ENCODE measurements at places on chromosomes 2 and 18. TPM values are rescaled to one million over a fixed set of nuclear protein-coding genes. Genes with fewer than 3 reads are reported as not detected.

PER2 gene
- total RNA-seq, result 4.6 TPM

CTAGE1 gene
- total RNA-seq, result 0.30 TPM

RAB6C gene
- total RNA-seq, result not detected

MCFD2 gene
- total RNA-seq, result 356 TPM

EMILIN1 gene
- 142 TPM for total RNA-seq

ZSWIM2 gene
- not detected for total RNA-seq

TUBA3D gene
- total RNA-seq, result not detected

TNFAIP6 gene
- 1.6 TPM for total RNA-seq

RAD51AP2 gene
- not detected for total RNA-seq

DNA sequence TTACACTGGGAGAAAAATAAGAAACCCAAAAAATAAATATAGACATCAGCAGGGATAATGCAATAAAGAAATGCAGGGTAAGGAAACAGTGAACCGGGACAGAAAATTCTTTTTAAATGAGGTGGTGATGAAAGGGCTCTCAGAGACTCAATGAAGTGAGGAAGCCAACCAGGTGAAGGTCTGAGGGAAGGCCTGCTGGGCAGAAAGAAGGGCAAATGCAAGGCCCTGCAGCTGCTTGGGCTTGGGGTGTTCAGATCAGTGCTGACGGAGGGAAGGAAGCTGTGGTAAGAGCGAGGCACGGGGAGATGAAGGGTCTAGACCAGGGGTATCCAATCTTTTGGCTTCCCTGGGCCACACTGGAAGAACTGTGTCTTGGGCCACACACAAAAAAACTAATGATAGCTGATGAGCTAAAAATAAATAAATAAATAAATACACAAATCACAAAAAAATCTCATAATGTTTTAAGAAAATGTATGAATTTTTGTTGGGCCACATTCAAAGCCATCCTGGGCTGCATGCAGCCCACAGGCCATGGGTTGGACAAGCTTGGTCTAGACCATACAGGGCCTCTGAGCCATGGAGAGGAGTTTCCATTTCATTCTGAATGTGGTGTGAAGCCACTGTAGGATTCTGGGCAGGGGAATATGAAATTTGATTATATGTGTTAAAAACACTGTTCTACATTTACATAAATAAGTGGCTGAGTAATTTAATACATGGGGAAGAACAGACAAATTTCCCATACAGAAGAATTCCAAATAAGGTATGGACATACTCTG, 96.3 kb upstream of the DNMT3A start:
- DNase-seq, result no peak

GRCh38 chr2:2579814-2580213, 248.7 kb upstream of the MYT1L start:
- DNase-seq, result no peak

DNA sequence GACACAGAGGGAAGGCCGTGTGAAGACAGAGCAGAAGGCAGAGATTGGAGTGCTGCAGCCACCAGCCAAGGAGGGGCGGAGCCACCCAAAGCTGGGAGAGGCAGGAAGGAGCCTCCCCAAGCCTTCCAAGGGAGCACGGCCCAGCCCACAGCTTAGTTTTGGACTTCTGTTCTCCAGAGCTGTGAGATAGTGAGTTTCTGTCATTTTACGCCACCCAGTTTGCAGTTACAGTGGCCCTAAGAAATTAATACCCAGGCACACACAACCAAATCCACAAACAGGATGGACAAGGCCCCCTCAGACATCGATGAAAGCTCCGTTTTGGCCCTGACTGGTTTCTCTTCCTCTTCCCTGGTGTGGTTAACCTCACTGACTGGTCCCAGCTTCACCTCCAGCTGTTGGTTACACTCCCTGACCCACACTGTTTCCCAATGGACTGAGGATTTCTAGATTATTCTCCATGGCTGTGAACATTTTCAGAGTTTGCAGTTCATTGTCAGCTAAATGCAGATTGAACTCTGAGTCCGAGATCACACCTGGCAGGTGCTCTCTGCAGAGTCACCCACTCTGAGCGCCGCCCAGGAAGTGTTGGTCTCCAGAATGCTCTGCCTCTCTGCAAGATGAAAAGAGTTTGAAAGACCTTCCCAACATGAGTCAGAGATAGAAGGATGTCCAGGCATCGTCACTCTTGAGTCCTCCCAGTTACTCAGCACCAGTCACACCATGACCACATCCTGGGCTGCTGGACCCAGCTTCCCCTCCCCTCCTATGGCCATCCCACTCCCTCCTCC, 100.2 kb downstream of the TWIST2 start:
- DNase-seq, result peak; percentile 91

- no peak for DNase-seq
Observed at GRCh38 chr2:9114458-9114857, 92.2 kb upstream of the ASAP2 start.

GRCh38 chr2:13919981-13920382, 712.5 kb upstream of the LRATD1 start:
- peak; percentile 4 for DNase-seq

GRCh38 chr2:37866171-37866934, 58.7 kb upstream of the RMDN2 start:
- no peak for DNase-seq

GRCh38 chr2:189641590-189641989, 19.7 kb upstream of the ASNSD1 start:
- no peak for DNase-seq

GRCh38 chr2:100589527-100589926, 26.7 kb downstream of the PDCL3 start:
- no peak for DNase-seq

GRCh38 chr2:224569654-224570053, 15.5 kb downstream of the CUL3 start:
- DNase-seq, result no peak

- DNase-seq, result peak; percentile 63
Observed at GRCh38 chr2:235106874-235107639, 155.2 kb downstream of the SH3BP4 start.

GRCh38 chr2:45578056-45578843, 32.8 kb downstream of the SRBD1 start:
- DNase-seq, result peak; percentile 19

- DNase-seq, result no peak
Observed at GRCh38 chr18:56321470-56321869, 316.9 kb downstream of the TXNL1 start.

GRCh38 chr2:208407667-208408066, 1.1 kb downstream of the PTH2R start:
- peak; percentile 3 for DNase-seq

DNA sequence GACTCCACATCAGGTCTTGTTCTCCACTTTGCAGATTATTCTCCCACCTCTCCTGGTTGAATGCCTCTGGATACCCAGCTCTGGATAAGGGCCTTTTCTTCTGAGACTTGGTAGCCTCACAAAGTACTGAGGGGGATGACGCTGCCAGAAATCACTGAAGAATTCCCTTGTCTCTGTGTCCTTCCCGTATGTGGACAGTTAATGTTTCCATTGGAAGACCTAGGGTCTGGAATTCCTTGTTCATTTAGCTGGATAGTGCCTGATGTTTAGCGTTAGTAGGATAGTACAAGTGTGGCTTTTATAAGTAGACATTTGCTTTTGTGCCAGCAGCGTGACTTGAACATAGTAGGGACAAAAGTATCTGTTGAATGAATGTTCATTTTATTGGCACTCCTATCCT, 76.9 kb downstream of the CLHC1 start:
- no peak for DNase-seq

DNA sequence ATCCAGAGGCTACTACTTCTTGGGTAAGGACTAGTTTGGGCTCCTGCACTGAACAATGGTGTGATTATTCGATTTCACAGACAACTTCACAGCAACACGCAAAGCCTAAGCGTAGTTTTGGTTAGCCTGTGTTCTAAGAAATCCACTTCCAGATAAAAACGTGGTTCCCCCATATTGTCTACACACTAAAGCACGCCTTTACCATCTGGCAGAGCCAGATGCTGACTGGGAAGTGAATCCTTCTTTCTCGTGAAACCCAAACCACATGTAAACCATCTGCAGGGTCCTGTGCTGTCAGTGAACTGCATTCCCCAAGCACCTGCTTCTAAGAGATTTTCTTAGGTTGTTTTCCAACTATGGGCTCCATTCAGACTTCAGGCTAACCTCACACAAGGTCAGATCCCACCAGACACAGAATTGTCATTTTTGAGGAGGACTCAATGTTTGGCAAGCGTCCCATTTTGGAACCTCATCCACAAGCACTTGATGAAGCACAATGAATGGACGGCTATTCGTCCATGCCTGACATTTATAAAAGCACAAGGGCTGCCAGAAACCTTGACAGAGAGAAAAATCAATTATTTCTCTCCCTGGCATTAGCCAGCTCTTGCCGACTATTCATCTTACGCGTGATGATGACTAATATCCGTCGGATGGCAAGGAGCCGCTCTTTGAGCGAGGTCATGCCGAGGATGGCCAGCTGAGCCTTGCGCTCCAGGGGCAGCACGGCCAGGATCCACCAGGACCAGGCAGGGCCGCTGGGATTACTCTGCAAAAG, 38.4 kb downstream of the LONRF2 start:
- DNase-seq, result no peak

DNA sequence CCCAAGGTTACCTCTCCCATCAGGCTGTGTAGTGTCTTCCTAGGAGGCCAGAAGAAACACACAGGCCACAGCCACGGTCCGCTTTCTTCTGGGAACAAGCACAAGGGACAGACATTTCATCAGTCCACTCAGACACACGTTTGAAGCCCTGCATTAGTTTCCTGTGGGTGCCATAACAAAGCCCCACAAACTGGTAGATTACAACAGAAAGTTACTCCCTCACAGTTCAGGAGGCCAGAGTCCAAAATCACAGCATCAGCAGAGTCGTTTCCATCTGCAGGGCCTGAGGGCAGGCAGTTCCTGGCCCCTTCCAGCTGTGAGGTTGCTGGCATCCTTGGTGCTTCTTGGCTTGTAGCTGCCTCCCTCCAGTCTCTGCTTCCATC, 8.8 kb upstream of the PRLH start:
- DNase-seq, result no peak

DNA sequence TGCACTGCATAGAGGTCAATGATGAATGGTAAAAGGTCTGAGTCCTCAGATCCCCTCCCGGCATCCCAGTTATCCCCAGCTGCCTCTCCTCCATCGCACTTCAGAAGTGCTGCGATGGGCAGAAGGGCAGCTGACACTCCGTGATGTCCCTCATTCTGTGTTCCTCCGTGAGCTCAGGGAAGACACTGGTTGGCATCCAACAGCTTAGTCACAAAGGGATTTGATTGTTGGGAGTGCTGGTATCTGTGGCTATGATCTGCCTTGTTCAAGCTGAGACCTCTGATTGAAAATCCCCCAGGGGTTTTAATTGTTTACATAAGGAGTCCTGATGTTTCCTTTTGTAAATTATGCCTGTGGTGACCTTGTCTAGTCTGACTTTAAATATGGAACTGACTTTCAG, 19.0 kb upstream of the SAG start:
- no peak for DNase-seq

DNA sequence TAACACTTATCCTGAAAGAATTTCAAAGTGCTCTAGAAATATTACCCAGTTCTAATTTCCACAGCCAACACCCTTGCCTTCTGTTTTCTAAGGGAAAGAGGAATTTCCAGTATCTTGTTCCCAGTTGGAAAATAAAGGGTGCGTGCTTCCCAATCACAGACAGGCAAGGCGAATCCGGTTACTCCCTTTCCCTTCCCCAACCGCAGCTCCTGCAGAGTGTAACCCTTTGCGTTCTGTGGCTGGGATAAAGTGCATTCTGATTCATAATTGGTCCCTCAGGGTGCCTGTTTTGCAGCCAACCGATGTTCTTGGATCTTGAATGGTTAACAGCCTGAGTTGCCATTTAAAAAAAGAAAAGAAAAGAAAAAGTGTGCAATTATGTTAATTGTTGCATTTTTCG, 40.6 kb upstream of the PGAP1 start:
- DNase-seq, result no peak

- DNase-seq, result no peak
Observed at GRCh38 chr2:40259900-40260299, 192.0 kb downstream of the SLC8A1 start.

DNA sequence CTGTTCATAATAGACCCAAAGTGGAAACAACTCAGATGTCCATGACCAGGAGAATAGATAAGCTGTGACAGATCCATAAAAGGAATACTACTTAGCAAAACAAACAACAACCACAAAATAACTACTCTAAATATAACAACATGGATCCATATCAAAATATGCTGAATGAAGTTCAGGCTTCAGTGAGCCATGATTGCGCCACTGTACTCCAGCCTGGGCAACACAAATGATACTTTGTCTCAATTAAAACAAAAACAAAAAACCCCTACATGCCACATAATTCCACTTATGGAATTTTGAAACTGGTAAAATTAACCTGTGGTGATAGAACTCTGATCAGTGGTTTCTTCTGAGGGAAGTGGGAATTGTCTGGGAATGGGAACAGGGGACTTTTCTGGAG, 11.2 kb upstream of the MYO3B start:
- DNase-seq, result no peak

DNA sequence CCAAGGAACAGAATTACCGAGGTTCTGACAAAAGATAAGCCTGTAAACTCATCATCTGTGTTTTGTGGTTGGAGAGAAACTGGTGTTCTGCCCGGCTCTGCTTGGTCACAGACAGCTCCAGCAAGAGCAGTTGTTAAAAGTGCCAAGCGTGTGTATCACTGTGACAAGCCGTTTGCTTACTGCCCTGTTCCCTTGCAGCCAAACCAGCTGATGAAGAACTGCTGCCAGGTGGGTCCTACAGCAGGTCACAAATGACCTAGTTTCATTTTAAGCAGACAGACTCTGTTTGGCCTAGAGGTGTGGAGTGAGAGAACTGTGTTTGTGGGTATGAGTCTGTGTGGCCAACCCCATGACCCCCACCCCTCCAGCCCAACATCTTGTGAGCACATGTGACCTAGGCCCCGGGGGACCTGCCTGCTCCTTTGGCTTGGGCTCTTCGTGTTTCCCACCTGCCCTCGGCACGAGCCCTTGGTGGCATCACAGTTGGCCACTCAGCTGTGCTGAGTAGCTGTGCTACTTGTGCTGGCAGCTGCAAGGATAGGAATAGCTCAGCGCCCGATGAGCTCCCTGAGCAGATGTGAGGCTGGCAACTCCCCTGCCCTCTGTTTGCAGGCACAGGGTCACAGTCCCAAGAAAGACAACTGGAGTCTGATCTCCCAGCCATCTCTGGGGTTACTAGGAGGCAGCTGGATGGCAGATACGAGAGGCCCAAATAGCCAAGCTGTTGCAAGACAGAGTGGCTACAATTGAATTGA, 9.7 kb downstream of the OXER1 start:
- DNase-seq, result peak; percentile 27

DNA sequence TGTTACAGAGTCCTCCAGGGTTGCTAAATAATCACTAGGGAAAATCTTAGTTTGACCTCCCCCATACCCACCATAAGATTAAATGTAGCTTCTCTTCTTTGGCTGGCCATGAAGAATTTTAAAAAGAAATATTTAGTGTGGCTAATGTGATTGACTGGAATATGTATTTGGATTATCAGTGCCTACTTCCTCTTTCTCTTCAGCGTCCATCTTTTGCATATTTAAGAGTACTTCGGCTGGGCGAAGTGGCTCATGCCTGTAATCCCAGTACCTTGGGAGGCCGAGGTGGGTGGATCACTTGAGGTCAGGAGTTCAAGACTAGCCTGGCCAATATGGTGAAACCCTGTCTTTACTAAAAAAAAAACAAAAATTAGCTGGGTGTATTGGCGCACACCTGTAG, 28.8 kb downstream of the ADAM23 start:
- no peak for DNase-seq

Measured in HFFc6 (cell line).